ENCODE measurements at places on chromosomes 13 and 19.

- DNase-seq = no peak
Measured at GRCh38 chr13:34085204-34085603, 267.3 kb downstream of the RFC3 start.

GRCh38 chr13:59658027-59658737, 505.5 kb downstream of the DIAPH3 start:
- DNase-seq = no peak

GRCh38 chr19:30968210-30968609, 381.0 kb downstream of the TSHZ3 start:
- DNase-seq = no peak

DNA sequence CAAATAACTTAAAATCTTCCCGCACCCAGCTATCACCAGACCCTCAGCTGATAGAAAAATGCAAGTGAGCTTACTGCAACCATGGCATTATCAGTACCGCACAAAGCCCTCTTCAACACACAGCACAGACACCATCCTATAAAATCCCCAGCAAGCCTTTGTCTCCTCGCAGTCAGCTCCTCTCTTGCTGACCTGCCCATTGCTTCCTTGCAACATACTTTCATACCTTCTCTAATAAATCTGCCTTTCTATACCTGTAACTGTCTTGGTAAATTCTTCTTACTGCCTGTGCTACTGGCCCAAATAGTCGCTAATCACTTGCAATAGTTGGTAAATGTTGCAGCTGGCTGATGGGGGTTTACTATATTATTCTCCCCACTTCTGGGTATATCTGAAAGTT, 43.3 kb upstream of the FARP1 start:
- DNase-seq = no peak
